Activated T-cell treated with anti-CD3 and anti-CD28 coated beads for 48 hours (primary cell): ENCODE measurements at places on chromosomes 11 and 22.

- DNase-seq, result no peak
These were observed 51.2 kb upstream of the OR4B1 start for GRCh38 chr11:48165426-48165825.

- no peak for DNase-seq
These were observed at the start of gene MYBPC3 for GRCh38 chr11:47352556-47352955. Gene MYBPC3 (minus strand): TSS chr11:47352702. CDS start chr11:47352647, 55 bp downstream.

DNA sequence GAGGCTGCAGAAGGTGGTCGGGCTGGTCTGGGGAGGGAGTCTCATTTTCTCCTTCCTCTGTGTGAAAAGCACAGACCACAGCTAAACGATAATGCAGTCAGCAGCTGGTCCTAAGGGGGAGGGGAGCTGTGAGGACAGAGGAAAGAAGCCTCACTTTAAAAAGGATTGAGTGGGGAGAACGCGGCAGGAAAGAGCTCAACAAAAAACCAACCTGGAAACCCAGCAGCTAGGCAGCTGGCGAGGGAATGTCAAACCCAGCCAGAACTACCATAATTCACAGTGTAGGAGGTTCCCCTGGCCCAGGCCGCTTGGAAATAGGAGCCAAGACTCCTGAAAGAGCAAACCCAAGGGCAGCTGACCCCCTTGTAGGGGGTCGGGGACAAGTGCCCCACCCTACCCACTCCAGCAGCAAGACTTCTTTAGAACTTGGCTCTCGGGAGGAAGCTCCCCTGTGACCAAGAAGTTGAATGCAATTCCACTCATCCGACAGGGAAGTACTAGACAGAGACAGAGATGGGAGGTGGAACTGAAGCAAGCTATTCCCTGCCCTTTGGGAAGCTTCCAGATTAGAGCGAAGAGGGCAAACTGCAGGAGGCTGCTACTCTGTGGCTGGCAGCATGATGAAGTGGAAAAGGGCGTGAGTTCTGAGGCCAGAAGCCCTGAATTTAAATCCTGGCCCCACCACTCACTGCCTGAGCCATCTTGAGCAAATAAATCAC is 16.5 kb upstream of the DGKZ start:
- no peak for DNase-seq

GRCh38 chr11:8099291-8099899 is 18.4 kb downstream of the TUB start:
- DNase-seq, result peak; percentile 43

GRCh38 chr22:17436981-17437412 is 67.7 kb downstream of the CECR2 start:
- no peak for DNase-seq

GRCh38 chr11:23206741-23207336 is 346.6 kb upstream of the CCDC179 start:
- no peak for DNase-seq

DNA sequence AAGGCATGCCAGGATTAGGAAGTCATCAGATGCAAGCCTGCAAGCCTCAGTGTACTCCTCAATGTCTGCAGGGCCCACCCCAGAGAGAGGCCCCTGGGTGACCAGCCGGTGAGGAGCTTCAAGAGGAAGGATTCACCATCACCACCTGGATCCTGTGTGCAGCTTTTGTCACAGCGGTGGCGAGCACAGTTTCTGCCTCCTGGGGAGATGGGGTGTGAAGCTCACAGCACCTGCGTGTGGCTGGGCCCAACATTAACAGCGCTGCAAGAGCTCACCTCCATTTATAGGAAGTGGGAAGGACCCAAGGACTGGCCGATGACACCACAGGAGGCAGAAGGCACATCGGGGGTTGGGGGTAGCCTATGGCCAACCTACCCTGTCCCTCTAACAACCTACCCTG is 235.3 kb downstream of the CTTN start:
- no peak for DNase-seq

GRCh38 chr11:62223095-62223494 is 14.6 kb downstream of the SCGB2A1 start:
- DNase-seq, result no peak

DNA sequence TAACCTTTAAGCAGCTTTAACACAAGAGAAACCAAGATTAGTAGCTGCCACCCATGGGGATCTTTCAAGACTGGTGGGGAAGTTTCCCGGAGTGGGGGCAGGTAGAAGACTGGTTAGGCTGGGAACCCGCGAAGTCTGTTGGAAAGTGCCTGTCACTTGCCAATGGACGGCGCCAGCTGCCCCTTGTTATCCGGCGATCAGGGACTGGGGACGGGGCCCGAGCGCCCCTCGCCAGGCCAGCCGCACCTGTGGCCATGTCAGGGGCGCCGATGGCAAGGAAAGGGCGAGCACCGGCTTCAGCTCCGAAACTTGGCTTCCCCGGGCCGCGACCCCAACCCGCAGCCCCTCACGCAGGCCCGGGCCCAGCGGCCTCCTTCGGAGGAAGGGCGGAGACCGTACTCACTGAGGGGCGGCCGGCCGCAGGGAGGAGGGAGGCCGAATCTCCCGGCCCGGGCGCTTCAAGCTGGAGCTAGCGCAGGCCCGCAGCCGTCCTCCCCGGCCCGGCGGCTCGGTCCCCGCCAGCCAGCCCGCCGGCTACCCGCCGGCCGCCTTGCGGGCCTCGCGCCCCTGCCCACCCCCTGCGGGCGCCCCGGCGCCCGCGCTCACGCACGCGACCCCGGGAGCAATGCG is 539 bp downstream of the EIF4ENIF1 start:
- DNase-seq, result peak; percentile 15

DNA sequence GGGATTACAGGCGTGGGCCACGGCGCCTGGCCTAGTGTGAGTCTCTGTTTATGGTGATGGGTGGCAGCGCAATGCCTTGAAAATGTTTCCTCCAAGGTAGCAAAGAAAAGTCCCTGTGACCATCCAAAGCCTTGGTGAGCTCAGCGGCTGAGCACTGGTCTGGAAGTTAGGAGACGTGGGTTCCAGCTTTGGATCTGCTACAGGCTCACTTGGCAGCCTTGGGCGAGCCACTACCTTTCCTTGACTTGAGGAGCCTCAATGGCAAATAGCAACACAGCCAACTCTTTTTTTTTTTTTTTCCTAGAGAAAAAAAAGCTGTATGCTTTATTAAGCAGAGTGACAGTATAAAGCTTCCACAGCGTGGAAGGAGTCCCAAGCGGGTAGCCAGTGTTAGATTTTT is 61.3 kb upstream of the RASD2 start:
- DNase-seq, result no peak

DNA sequence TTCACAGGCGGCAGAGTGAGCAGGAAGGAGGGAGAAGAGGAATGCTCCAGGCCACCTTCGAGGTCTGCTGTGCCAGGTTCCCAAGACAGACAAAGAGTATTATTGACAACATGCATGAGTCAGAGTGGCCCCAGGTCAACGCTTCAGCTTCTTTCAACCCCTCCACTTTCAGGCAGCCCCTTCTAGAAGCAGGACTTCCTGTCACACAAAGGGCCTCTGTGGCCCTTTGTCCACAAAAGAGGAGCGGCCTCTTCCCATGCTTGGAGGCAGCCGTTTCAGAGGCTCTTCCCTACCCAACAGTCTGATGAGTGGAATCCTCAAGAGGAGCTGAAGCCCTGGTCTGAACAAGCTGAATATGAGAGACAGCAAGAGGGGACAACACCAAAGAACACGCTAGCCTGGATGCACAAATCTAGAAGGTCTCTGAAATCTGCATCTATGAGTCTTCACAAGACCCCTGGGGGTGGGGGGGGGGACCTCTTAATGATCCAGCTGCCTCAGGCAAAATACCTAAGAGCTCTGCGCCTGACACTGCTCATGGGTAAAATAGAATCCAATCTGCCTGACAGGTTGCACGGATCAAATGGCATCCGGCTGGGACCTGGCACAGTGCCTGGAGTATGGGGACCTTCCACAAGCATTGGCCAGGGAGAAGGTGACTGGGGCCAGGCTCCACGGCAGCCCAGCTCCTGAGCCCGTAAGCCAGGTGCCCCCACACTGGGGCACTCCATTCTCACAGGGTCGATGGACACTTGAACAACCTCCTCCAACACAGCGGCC is 67.5 kb downstream of the PACSIN2 start:
- no peak for DNase-seq

DNA sequence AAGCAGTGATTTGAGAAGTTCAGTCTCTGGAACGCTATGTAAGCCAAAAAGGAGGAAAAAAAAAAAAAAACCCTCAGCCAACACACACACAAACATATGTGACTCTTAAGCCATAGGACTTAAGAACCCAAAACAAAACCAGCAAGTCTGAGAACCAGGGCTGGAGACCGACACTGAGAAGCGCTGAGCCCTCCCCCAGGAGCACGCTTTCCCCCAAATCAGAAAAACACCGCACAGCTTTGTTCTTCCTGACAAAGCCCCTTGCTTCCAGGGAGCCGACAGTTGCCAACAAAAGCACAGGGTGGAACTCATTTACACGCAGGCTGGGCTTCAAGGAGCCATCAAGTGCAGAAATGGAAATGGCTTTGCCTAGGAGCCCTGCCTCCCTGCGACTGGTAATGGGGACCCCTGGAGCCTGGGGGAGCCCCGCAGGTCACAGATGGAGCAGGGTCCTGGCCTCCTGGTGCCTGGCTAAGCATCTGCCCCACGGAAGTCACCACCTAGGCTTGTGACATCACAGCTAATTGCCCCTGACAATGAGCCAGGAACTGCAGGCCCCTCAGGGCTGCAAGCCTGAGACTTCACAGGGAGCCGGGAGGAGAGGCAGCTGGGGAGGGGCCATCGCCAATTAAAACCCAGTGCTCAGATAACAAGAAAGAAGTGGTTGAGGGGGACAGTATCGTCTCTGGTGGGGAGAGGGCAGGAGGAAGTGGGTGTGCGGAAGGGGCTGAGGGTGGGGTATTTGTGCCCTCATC is 66.9 kb downstream of the NFAM1 start:
- no peak for DNase-seq

DNA sequence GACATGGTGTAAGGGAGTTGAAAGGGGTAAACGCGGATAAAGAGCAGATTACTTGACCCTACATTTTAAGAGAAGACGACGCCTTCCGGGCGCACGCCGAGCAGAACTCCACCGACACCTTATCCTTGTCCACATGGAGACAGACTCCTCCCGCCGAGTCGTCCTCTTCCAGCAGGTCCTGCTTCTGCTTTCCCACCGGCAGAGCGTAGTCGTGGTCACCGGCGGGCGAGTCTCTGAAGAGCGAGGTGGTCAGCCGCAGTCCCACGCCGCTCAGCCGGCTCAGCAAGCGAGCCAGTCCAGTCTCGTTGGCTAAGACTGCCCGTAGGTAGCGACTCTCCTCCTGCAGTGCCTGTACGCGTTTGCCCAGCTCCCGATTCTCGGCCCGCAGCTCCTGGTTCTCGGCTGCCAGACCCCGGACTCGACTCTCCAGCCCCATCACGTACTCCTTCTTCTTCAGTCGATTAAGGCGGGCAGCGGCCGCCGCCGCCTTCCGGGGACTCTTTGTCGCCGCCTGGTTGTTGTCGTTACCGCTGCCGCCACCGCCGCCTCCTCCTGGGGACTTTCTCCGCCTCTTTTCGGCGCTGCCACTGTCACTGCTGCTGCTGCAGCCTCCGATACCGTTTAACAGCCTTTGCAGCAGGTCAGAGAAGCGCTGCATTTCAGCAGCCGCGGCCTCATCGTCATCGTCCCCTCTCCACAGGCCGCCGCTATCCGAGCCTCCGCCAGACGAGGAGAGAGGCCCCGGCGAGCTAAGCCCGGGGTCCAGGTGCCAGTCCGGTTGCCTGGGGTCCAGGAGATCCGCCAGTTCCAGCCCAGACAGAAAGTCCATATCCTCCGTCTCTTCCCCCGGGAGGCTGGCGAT is 945 bp downstream of the CREBZF start:
- DNase-seq, result peak; percentile 80
